Stimulated activated CD4-positive, alpha-beta T cell treated with anti-CD3 and anti-CD28 coated beads, Interleukin-4, amount 100 ng/mL, for 1 hour (primary cell): ENCODE measurements at places on chromosomes 7 and 10.
A peak's percentile ranks its signal among the peaks of the same experiment; 100 is the strongest.

- no peak for DNase-seq
Observed at GRCh38 chr10:123259791-123260190, 105.6 kb downstream of the BUB3 start.

- DNase-seq, result no peak
Observed at GRCh38 chr10:124674768-124675222, 69.4 kb downstream of the FAM53B start.

- no peak for DNase-seq
Observed at GRCh38 chr7:25669281-25669781, 441.0 kb upstream of the NPVF start.

- no peak for DNase-seq
Observed at GRCh38 chr10:82212753-82213152, 337.8 kb downstream of the NRG3 start.

GRCh38 chr10:19811540-19811939 is 4.7 kb upstream of the PLXDC2 start:
- DNase-seq, result no peak

GRCh38 chr7:32259931-32260596 is 189.9 kb upstream of the PDE1C start:
- DNase-seq, result no peak

- DNase-seq, result peak; percentile 6
Observed at GRCh38 chr10:60731134-60731885, 47.0 kb upstream of the CDK1 start.

DNA sequence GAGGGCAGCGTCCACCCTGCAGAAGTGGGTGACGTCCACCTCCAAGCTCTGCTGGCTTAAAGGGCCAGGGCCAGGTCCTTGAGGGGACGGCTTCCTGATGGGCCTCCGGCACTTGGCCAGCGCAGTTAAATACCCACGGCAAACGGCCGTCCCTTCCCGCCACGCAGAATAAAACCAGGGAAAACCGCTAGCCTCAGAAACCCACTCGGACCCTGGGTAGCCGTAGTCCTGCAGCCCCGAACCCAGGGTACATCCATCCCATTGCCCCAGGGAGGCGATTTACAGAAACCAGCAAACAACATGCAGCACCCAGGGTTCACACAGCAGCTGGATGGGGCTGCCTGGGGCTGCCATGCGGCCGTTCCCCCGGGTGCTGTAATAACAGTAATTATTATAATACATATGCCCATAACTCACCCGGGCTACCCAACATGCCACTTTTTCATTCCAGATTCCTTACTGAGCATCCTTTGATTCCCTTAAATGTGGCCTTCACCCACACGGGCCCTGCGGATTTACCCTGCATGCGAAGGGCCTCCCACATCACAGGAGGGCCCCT is 81.5 kb upstream of the PDGFA start:
- DNase-seq, result no peak

DNA sequence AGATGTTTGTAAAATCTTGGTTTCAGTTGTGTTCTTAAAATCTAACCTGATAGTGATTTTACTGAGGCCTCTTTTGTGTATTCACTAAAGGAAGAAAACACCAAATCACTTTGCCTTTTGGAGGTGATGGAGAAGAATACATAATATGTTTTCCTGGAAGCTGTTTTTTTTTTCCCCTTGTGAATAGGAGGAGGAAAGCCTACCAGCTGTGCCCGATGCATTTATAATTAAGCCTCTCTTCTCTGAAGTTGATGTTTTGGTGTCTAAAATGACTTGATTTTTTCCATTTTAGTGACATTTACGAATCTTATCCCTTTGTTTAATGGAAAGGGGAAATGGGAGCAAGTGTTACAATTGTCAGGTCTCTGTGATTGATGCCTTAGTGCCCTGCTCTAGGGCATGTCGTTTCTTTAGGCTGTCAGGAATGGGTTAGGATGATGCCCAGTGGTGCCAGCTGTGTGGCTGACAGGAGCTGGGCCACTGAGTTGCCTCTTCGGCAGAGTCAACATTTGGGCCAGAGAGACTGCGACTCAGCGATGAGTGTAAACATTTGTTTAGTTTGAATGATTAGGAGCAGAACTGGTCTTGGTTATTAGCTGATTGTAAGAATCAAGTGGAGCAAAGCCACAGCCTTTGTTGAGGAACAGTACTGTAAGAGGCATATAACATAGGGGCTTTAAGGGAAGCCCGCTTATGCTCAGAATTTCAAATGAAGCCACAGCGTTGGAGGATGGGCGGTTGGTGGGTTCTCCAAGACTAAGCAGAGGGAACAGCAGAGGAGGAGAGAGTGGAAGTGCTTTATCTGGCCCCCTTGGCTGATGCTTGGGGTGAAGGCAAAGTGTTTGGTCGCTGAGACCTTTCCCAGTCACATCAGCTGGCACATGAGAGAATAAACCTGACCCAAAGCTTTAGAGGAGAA is 81.6 kb downstream of the CDK14 start:
- DNase-seq, result no peak

- DNase-seq, result no peak
Observed at GRCh38 chr7:32299133-32299702, 191.0 kb downstream of the LSM5 start.

DNA sequence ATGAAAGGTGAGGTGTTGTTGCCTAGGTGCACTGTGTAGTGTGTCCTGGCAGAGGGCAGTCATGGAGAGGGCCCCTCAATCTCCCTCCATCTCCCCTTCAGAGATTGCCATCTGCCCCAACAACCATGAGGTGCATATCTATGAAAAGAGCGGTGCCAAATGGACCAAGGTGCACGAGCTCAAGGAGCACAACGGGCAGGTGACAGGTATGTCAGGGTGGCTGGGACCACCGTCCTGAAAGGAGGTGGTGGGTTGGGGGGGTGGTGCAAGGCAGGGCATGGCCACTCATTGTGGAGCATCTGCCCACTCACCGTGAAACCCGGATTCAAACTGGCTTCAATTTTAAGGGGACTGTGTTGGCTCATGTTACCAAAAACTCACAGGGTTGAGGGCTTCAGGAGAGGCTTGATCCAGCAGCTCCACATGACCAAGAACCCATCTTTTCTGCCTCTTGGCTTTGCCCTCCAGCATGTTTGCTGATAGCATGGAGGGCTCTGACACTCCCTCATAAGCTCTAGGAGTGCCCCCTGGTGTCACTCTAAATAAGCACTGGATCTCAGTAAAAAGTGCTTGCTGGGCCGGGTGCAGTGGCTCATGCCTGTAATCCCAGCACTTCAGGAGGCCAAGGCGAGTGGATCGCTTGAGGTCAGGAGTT is 12.2 kb downstream of the ARPC1B start:
- DNase-seq, result no peak

- DNase-seq, result no peak
Observed at GRCh38 chr7:19971956-19972355, 198.5 kb upstream of the TMEM196 start.
